Central memory CD8-positive, alpha-beta T cell (primary cell): ENCODE measurements at places on chromosomes 4 and X.

GRCh38 chrX:47558436-47558835, 2.6 kb upstream of the ARAF start:
- DNase-seq = no peak

DNA sequence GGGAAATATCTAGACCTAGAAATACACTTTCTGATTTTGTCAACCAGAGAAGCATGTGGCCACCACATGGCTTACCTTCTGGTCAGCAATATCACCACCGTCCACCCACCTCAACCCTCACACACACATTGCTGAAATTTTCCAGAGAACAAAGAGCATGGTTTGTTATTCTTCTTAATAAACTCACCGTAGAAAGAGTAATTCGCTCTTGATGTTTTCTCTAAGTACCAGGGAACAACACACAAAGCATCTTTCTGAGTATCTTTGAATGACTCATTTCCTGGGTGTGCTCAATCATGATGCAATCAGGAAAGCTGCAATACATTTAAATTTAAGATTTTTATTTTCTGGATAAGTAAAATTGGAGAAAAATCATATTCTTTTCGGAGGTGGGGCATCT, 24.7 kb upstream of the LRAT start:
- no peak for DNase-seq

GRCh38 chr4:109690690-109691410, 12.4 kb downstream of the CASP6 start:
- no peak for DNase-seq

GRCh38 chrX:40087425-40088298, 10.1 kb downstream of the BCOR start:
- DNase-seq = no peak

GRCh38 chr4:74181219-74181618, 23.3 kb downstream of the MTHFD2L start:
- no peak for DNase-seq

- DNase-seq = no peak
Observed at GRCh38 chr4:12827966-12828365, 656.2 kb downstream of the RAB28 start.

DNA sequence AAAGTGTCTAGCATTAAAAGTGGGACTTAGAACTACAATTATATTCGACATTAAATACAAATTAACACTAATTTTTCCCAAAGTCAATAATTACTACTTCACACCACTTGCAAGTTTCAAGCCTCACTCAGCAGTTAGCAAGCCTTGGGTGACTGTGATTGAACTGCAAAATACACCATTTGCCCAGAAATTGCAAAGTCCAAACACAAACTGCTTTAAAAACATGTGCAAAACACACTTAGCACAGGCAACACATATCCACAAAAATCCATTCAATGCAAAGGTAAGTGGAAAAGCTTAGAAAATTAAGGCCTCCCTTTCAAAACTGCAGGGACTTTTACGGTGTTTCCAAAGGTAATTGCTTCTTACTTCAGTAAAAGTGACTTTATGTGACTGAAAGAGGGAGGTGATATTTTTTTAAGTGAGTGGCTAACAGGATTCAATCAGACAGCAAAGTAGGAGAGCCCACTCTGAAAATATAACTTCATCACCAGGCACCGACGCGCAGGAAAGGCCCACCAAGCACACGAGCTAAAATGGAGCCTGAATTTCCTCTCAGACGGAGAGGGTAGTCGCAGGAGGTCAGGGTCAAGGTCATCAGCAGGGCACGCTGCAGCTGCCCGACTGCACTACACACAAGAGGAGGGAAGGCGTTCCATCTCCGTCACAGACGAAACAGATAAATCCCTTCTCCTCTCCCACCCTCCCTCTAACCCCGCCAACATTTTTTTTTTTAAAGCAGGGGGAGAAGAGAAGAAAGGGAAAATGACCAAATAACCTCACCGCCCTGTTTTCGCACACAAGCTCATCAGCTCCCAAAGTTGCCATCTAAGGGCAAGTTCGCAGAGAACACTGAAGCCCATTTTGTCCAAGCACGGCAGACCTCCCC, 3.1 kb downstream of the ZNF827 start:
- no peak for DNase-seq
